ENCODE measurements at places on chromosomes 13 and 19.

GRCh38 chr19:9945319-9945966 lies 9.1 kb upstream of the OLFM2 start:
- DNase-seq: no peak

GRCh38 chr13:33445476-33445875 lies 159.9 kb upstream of the STARD13 start:
- no peak for DNase-seq

GRCh38 chr19:4083677-4084546 lies 17.2 kb upstream of the ZBTB7A start:
- no peak for DNase-seq

- DNase-seq: no peak
These were observed 32.2 kb downstream of the CNMD start for GRCh38 chr13:52707375-52707774.

- no peak for DNase-seq
These were observed 1.2 kb downstream of the CDC34 start for GRCh38 chr19:532561-533363.

- DNase-seq: no peak
These were observed 78.0 kb downstream of the STARD13 start for GRCh38 chr13:33207615-33207961.

- no peak for DNase-seq
These were observed 28.1 kb downstream of the MPND start for GRCh38 chr19:4371247-4372164.

DNA sequence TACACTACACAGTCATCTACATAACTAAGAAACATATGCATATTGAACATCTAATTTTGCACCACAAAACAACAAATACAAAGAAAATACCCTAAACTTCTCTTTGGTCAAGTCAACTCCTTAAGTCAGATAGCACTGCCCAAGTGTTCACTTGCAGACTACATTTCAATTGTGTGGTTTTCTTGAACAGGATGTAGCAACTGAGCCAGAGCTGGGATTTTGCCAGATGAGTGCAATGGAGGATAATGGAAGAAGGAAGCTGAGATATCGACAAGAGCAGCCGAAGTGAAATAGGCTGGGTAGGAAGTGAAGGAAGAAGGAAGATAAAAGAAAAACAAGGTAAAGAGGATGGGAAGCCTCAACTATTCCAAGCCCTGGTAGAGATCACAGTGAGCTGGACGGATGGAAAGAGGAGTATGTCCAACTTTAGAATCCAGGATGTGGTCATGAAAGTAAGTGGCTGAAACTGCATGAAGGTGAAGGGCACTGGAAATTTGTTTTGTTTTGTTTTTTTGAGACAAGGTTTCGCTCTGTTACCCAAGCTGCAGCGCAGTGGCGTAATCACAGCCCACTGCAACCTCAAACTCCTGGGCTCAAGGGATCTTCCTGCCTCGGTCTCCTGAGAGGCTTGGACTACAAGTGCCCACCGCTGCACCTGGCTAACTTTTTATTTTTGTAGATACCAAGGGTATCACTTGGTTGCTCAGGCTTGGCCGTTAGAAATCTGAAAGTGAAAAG lies 15.0 kb downstream of the NUFIP1 start:
- no peak for DNase-seq

DNA sequence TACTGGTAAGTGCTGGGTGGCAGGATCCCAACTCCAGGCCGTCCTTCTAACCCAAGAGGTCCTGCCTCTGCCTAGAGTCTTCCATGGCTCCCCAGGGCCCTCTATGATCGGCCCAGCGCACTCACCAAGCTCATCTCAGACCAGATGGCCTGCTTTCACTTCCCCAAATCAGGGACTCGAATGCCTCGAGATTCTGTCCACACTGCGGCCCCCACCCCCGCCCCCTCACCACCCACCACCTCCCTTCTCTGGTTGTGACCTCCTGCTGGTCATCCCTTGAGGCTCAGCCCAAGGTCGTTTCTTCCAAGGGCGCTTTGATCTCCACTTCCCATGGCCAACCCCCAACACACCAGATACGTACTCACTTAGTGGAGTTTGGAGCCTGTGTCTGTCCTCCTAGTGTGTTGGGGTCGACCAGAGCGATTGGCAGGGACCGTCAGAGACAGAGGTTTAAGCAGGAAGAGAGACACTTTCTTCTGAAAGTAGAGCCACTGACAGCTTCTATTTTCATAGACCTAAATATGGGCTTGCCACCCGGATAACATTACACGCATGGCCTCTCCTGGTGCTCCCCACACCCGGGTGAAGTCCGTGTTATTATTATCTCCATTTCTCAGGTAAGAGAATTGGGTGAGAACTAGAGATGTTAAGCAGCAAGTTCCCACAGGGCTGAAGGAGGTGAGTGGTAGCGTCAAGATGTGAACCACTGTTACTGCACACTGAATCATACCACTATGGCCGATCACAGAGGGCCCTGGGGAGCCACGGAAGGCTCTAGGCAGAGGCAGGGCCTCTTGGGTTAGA lies at the start of gene FCER2:
Gene FCER2 (minus strand): TSS at position 478 of the 804 bp plus-strand sequence. CDS start 2,371 bp downstream, outside the sequence.
- no peak for DNase-seq

- no peak for DNase-seq
These were observed 567.7 kb downstream of the GPC6 start for GRCh38 chr13:93794197-93794885.

GRCh38 chr13:34466301-34466700 lies 475.8 kb upstream of the NBEA start:
- no peak for DNase-seq

DNA sequence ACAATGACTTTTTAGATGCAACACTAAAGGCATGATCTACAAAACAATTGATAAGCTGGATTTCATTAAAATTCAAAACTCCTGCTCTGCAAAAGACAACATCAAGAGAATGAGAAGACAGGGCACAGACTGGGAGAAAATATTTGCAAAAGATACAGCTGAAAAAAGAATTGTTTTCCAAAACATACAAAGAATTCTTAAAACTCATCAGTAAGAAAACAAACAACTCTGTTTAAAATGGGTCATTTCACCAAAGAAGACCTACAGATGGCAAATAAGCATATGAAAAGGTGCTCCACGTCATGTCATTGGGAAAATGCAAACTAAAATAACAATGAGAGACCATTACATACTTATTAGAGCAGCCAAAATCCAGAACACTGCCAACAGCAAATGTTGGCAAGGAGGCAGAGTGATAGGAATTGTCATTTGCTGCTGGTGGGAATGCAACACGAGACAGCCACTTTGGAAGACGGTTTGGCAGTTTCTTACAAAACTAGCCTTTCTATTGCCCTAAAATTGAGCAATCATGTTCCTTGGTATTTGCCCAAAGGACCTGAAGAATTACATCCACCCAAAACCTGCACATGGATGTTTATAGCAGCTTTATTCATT lies 39.2 kb downstream of the FLT1 start:
- no peak for DNase-seq

Data from stimulated activated CD8-positive, alpha-beta memory T cell treated with anti-CD3 and anti-CD28 coated beads, Interleukin-12 subunit alpha, Interleukin-12 subunit beta, amount 100 ng/mL, for 1 hour (primary cell).